NCI-H460 (cell line): ENCODE measurements at places on chromosomes 13 and 19.

DNA sequence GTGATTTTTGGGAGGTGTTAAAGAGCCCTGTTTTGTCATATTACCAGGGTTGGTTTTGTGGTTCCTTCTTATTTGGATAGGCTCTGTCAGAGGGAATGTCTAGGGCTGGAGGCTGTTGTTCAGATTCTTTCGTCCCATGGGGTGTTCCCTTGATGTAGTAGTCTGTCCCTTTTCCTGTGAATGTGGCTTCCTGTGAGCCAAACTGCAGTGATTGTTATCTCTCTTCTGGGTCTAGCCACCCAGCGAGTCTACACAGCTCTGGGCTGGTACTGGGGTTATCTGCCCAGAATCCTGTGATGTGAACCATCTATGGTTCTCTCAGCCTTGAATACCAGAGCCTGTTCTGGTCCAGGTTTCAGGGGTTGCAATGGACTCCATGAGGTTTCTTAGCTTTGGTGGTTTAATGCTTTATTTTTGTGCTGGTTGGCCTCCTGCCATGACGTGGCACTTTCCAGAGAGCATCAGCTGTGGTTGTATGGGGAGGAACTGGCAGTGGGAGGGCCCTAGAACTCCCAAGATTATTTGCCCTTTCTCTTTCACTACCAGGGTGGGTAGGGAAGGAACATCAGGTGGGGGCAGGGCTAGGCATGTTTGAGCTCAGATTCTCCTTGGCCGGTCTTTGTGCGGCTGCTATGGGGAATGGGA, 78.8 kb downstream of the SPRY2 start:
- no peak for DNase-seq

- no peak for DNase-seq
Measured at GRCh38 chr13:54705738-54706137, 1677.1 kb downstream of the OLFM4 start.

GRCh38 chr13:25306671-25307464, 5.4 kb downstream of the NUP58 start:
- no peak for DNase-seq

DNA sequence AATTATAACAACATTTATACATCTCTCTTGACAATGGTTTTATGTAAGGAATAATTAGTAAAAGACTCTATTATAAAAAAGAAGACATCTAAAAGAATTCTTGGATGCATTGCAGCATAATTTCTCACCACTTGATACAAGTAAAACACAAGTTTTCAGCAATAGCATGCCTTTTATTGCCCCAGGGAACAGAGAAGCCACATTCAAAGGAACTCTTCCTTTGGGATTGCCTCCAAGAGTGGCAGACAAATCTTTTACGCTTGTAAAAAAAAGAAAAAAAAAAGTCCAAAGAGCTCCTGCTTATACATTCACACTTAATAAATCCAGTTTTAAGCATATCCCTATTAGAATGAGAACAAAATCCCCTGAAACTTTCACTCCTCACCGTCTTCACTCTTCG, 2357.8 kb upstream of the PCDH20 start:
- no peak for DNase-seq

DNA sequence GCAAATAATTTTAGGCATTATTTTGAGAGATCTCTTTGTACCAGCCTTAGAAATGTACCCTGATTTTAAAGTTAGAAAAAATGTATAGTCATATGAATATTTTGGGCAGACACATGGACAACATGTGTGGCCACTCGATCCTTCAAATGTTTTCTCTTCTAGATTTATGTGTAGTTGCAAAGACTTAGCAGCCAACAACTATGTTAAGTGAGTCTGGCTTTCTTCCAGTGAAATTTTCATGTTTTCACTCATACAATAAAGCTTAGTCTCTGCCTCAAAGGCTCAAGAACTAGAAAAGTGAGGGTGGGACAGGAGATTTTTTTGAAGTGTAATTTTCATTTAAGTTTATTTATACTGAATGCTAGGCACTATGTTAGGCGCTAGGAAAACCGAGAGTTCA, 207.7 kb upstream of the DACH1 start:
- no peak for DNase-seq

- DNase-seq, result no peak
Measured at GRCh38 chr19:48405850-48406249, 12.4 kb downstream of the GRIN2D start.

- DNase-seq, result no peak
Measured at GRCh38 chr19:49656456-49657109, 9.1 kb downstream of the IRF3 start.

GRCh38 chr19:12687496-12688196, at the start of gene GNG14:
GNG14 (plus strand) TSS chr19:12687998; CDS start chr19:12688049, 51 bp downstream.
- no peak for DNase-seq
